ENCODE measurements at places on chromosomes 3 and 15.

GRCh38 chr15:62782071-62782841, 260.3 kb upstream of the TPM1 start:
- no peak for DNase-seq

DNA sequence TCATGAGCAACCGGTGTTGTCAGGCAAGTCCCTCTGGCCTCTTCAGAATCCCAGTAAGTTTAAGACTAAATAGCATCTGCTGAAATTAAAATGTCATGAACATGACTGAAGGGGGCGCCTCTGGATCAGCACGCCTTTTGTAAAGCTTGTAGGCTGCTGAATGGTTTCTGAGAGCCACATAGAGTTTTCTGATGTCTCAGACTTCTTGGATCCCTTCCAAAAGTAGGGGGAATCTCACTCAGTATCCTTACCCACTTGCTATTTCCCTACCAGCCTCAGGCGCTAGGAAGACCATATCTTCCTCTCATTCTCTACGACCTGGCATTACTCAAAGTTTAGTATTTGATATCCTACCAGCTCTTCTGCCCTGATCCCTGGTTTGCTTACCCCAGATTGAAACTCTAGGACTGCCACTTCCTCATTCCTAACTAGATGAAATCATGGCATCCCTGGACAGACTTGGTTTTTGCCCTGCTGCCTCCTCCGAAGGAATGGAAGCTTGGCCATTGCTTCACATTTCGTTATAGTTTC, 62.7 kb upstream of the CD47 start:
- DNase-seq = peak; percentile 20

- DNase-seq = no peak
Observed at GRCh38 chr3:2303566-2303965, 204.9 kb downstream of the CNTN4 start.

- peak; percentile 30 for DNase-seq
Observed at GRCh38 chr15:88627463-88627862, 6.3 kb downstream of the AEN start.

DNA sequence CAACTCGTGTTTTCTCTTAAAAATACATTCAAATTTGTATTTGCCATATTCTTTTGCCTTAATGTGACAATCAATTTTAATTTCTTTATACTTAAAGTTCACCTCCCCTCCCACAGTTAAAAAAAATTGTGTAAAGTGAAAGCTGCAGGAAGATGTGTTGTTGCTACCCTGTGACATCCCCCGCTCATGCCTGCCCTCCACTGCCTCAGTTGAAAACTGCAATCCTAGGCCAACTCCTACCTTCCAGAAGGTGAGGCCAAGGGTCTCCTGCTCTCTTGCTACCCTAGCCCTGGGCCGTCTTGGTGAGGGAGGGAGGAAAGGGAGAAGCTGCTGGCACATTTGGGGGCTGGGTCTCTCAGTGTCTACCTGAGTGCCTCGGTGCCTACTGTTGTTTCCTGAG, 57.0 kb upstream of the CMTM7 start:
- DNase-seq = peak; percentile 47

DNA sequence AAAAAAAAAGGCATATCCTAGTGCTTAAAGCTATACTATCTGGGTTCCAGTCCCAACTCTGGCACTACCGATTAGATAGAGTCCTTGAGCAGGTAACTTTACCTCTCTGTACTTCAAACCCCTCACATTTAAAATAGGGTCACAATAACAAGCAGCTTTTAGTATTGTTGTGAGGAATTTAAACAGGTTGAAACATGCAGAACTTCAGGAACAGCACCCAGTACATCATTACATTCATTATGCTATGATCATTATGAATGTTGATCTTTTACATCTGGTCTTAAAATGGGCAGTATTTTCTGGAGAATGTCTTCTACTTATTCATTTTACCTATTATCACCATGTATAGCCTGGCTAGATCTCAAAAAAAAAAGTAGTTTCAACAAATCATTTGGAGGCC, 176.1 kb upstream of the CCDC54 start:
- DNase-seq = no peak

GRCh38 chr15:33179874-33180273, 14.6 kb downstream of the FMN1 start:
- no peak for DNase-seq

DNA sequence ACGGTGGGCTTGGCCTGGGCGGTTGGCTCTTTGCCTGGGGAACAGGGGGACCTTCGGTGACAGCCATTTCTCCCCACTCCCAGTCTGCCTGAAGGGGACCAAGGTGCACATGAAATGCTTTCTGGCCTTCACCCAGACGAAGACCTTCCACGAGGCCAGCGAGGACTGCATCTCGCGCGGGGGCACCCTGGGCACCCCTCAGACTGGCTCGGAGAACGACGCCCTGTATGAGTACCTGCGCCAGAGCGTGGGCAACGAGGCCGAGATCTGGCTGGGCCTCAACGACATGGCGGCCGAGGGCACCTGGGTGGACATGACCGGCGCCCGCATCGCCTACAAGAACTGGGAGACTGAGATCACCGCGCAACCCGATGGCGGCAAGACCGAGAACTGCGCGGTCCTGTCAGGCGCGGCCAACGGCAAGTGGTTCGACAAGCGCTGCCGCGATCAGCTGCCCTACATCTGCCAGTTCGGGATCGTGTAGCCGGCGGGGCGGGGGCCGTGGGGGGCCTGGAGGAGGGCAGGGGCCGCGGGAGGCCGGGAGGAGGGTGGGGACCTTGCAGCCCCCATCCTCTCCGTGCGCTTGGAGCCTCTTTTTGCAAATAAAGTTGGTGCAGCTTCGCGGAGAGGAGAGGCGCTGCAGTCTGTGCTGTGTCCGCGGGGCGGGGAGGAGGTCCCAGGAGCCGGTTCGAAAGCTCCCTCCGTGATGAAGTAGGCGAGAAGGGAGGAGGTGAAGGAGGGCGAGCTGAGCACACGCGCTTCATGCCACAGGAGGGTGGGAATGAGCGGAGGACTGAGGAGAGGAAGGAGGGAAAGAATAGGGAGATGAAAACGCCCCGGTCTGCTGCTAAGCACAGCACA, 9.6 kb downstream of the CLEC3B start:
- no peak for DNase-seq

DNA sequence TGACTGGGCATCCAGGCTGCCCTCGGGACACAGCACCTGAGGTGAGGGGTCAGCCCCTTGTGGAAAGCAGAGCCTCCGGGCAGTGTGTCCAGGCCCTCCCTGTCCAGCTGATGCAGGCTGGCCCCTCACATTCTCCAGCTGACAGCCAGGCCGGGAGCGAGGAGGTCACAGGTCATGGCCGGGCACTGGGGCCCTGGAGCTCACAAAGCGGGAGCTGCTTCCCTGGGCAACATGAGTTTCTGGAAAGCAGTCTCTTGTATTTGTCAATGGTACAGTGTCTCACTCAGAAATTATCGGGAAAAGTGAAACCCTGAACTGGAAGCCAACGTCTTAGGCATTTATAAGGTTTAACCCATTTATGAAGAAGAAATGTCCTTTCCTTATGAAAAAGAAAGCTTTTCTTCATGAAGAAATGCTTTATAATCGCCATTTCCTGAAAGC, 118.5 kb downstream of the OPA1 start:
- no peak for DNase-seq

- DNase-seq = no peak
Observed at GRCh38 chr3:170044795-170045244, 7.0 kb downstream of the GPR160 start.

DNA sequence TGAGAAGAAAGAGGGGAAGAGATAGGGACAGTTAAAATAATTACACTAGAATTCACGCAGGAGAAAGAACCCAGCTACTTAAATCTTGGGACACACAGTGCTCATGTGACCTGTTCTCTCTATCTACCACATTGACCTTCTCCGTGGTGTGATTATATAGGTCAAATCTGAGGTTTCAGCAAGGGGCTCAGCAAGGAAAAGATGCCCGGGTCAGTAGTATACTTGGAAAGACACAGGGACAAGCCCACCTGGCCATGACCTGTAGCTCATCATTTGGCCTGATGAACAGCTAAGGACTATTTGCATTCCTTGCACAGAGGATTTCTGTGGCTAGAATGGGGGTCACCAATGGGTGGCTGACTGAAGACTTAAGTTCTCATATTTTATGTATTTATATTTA, 71.9 kb downstream of the SSR3 start:
- DNase-seq = no peak

- no peak for DNase-seq
Observed at GRCh38 chr3:133742351-133743091, 3.7 kb upstream of the TF start.

DNA sequence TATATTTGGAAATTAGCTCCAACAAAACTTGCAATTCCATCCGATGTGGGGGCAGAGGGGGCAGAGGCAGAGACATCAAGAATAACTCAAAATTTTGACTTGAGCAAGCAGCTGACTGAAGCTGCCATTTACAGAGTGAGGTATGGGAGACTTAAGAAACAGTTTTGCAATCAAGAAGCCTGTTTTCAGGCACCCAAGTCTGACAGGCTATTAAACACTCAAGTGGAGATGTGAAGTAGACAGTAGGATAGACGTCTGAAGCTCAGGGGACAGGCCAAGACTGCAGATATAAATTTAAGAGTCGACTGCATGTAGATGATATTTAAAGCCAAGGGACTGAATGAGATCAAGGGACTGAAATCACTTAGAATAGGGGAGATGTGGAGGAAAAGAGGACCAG, 9.9 kb upstream of the SH3BP5 start:
- no peak for DNase-seq

GRCh38 chr15:63800739-63801138, 33.0 kb downstream of the HERC1 start:
- DNase-seq = no peak

DNA sequence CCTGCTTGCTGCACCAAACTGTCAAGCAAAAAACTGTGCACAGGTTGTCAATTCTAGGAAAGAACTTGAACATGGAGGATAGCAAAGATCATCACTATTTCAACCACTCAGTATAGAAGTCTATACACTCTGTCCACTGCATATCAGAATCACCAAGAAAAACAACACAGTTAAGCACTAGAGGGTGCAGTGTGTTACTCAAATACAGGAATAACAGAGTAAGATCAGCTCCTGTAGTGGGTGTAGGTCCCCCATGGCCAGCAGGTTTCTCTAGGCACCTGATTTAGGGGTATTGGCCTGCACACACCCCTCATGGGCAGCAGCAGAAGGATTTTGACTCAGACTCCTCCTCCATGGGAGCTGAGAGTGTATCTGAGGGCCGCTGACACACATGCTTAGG, 464.1 kb downstream of the EPHA6 start:
- no peak for DNase-seq

Data from stimulated activated naive CD4-positive, alpha-beta T cell treated with Interleukin-2 at 50 U/mL for 16 hours (primary cell).